ENCODE measurements at places on chromosomes 4 and X.
A peak's percentile ranks its signal among the peaks of the same experiment; 100 is the strongest.

DNA sequence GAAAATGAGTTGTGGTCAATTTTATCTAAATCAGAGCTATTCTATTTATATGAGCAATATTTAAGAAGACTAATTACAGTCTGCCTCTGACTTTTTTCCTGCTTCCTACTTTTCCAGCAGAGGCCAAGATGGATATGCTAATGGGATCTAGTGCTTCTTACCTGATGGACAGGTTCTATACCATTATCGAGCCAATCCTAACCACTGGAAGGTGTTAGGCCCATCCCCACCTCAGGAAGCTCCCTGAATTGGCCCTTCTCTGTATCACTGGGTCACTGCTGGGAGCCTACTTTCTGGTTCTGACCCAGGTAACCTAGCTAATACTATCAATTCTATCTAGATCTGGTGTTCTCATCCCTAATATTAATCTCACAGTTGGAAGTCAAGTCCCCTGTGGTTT, 577 bp upstream of the YIPF7 start:
- DNase-seq: no peak

DNA sequence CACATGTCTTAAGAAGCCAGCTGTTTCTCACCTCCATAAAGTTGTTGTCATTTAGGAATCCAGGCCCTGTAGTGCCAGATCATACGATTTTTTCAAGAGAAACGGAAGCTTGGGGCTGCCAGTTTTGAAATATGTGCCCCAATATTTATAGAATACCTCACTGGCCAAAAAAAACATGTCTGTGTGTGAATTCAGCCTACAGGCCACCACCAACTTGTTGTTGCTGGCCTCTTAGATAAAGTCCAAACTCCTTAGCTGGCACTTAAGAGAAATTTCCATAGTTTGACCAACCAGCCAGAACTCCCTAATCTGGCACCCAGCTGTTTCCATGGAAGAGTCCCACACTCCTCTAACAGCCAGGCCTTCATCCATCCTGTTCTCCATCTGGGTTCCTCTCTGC, 74.1 kb downstream of the WDR19 start:
- DNase-seq: no peak

DNA sequence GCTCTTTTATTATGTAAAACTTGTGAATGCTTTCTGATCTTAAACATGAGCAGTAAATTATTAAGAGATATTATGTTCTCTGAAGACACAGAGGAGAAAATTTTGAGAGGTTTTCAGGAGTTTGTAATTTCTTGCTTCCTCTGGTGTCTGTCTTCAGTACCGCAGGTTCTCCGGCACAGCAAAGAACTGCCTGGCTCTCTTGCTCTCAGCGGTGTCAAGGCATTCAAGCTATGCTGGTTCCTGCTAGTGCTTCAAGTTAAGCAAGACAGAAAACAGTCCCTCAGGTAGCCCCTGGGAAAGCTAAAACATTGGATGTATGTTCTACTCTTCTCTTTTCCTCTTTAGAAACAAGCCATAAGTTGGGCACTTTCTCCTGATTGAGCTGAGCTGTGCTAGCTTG, 120.2 kb upstream of the CENPE start:
- no peak for DNase-seq

GRCh38 chrX:13304052-13304451, 15.8 kb downstream of the ATXN3L start:
- DNase-seq: no peak

GRCh38 chr4:40800064-40800463, 50.3 kb downstream of the NSUN7 start:
- no peak for DNase-seq

- DNase-seq: no peak
Observed at GRCh38 chr4:94285666-94286065, 57.0 kb downstream of the HPGDS start.

GRCh38 chrX:39550795-39551361, 546.9 kb downstream of the BCOR start:
- DNase-seq: no peak

GRCh38 chrX:13195340-13195739, 124.5 kb downstream of the ATXN3L start:
- DNase-seq: no peak

DNA sequence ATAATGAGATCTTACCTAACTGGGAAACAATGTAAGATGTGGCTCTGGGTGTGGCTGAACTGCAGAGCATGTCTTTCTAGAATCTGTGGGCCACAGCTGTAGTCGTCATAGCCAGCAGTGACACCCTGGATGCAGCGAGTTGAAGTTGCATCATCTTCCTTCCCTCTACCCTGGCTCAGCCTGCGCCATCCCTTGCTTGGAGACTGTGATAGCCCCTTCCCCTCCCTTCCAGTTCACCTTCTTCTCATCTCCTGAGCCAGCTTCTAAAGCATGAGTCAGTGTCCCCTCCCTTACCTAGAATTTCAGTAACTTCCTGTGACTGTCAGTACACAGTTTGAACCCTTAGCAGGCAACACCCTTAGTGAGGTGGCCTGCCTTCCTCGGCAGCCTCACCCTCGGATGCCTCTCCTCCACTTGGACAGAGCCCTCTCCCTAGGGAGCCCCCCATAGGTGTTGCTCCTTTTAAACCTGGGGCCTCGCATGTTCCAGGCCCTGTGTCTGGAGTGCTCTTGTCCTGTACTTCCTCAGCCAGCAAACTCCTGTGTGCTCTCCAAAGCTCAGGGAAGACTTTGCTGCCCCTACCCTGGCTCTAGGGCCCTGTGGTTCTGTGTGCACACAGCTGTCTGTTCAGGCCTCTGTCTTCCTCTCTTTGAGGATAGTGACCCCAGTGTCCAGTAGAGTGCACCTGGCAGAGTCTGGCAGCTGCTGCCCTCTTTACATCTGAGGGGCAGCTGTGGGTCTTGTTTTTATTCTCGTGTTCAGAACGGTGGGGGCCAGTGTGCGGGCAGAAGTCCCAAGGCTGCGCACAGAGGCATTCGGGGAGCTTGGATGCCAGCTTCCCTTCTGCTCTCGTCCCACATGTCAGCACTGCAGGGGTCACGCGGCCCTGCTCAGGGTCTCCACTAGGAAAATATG, 43.7 kb upstream of the TADA2B start:
- DNase-seq: no peak

- no peak for DNase-seq
Observed at GRCh38 chr4:23369331-23369730, 520.5 kb downstream of the PPARGC1A start.

DNA sequence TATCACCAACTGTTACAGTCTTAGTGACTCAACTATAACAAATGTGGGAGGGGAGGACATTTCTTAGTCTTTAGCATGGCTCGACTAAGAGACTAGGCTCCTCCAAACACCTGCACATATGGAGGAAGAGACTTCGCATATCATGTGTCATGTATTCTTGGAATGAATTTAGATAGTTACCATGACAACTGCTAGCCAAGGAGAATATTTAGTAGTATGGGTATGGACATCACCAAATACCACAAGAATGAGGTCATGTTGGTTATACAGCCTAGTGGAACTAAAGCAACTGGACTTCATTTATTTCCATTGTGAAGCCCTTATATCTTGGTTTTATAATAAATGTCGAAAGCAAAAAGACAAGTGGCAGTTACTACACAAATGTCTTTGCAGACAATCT, 512.3 kb downstream of the CFAP47 start:
- DNase-seq: no peak

DNA sequence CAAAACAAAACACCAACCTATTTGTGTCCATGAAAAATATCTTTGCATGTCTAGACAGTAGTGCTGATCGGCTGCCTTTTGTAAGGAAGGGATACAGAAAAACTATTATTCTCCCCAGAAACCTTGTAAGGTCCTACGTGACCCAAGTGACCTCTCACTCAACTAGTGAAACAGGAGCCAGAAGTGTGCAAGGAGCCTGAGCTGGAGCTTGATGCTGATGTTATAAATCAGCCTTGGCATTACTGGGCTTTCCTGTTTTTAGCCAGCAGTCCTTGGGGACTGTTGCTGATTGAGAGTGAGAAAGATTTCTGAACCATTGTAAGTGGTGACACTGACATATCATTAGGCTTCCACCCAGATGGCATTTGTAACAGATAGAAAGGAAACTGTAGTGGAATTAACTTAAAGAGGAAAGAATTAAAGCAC, 100.8 kb upstream of the LIMCH1 start:
- no peak for DNase-seq

DNA sequence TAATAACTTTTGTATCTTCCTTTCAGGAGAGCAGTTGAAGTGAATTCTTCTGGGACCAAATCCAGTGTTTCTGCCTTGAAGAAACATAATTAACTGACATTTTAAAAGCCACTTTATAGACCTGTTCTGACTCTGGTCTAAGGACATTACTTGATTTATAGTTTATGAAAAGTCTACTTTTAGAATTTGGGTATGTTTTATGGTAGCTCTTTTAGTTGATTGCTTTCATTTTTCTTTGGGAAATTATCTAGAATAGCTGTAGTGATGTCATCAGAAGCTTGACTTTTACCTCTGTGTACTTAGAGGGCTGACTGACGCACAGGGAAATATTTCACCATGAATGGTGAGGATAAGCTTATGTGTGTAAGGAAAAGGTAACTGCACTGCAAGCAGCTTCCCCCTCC, 131.8 kb upstream of the LIMCH1 start:
- DNase-seq: no peak

DNA sequence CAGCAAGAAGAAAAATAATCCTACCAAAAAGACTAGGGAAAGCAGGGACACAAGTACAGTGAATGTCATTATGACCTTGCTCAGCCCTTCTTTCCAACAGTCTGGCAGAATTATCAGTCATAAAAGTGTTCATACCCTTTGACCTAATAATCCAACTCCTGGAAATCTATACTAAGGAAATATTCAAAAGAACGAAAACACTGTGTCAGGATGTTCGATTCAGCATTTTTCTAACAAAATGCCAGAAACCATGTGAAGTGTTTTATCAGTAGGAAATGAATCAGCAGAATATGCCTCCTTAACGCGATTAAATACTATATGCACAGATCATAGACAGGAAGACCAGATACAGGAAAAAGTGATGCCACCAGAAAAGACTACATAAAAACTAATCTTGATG, 16.2 kb upstream of the S100G start:
- no peak for DNase-seq

- DNase-seq: no peak
Observed at GRCh38 chr4:47084111-47084510, 52.7 kb downstream of the GABRB1 start.

DNA sequence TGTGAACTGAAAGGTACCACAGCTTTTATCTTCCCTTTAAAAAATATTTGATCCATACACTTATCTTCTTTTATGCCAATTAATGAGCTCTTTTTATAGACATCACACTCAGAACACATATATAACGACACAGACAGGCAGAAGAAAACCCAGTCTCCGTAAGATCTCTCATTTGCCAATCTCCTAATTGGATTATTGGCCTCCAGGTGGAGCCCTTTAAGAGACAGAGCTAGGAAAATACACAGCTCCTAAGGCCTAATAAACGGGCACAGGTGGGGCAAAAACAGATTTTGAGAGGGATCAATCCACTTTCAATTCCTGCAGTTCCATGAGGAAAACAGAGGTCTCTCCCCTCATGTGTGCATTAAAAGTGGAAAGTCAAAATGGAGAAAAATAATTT, 1495.4 kb downstream of the RPA4 start:
- no peak for DNase-seq

- DNase-seq: no peak
Observed at GRCh38 chrX:149858592-149858991, 22.4 kb upstream of the MAGEA8 start.

GRCh38 chr4:156321203-156321602, 367.5 kb upstream of the CTSO start:
- DNase-seq: no peak

- no peak for DNase-seq
Observed at GRCh38 chr4:80202190-80202711, 4.9 kb downstream of the PRDM8 start.

- peak; percentile 75 for DNase-seq
Observed at GRCh38 chr4:107896158-107896645, 35.1 kb upstream of the CYP2U1 start.

DNA sequence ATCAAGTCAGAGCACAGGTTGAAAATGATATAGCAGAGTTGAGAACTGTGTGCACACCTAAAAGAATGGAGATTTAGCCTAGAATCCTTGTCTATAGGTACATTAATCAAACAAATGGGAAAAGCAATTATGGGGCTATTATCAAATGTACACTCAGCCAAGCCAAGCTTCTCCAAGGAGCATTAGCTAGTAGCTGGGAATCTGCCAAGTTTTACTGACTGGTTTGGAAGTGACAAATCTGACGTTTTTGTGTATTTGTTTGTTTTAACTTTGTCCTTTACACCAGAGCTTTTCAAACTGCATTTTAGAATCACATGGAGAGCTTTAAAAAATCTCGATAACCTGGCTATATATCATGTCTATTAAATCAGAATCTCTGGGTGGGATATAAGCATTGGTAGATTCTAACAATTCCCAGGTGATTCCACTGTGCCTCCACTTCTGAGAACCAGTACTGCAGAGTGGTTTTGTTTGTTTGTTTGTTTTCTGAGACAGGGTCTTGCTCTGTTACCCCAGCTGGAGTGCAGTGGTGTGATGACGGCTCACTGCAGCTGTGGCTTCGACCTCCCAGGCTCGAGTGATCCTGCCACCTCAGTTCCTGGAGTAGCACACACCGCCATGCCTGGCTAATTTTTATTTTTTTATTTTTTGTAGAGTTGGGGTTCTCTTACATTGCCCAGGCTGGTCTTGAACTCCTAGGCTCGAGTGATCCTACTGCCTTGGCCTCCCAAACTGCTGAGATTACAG, 279.8 kb downstream of the UNC5C start:
- no peak for DNase-seq

DNA sequence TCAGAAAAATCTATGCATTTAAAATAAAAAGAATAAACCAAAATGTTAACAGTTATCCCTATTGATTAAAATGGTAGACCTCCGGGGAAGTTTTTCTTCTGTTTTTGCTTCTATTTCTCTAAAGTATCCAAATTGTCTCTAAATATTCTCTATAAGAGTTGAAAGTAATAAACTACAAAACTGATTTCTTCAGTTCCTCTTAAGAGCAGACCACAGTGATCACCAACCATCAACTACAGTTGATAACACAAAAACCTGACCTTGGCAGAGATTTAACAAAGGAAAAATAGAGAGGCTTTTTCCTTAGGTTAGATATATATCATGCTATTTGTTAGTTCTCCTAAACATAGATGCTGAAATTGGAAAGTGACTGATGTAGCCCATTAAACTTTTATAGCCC, 27.3 kb downstream of the DDX60 start:
- no peak for DNase-seq

GRCh38 chr4:46931981-46932380, 22.9 kb upstream of the COX7B2 start:
- no peak for DNase-seq

DNA sequence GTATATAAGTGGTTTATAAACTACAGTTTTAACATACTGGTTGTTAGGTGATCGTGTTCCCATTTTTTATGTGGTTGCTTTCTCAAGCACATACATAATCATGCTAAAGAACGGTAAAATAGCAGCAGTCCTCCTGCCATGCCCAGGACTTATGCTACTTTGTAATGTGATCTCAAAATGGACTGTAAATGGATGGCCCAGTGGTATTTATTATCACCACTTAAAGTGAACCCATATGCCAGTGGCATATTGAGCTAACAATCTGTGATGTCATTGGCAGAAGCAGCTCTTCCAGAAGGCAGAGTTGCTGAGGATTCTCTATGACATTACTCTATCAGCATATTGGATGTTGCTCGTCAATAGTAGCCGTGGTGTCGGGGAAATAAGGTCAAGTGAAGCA, 28.6 kb downstream of the ANK2 start:
- no peak for DNase-seq
